ENCODE measurements at places on chromosomes 11 and 22. TPM values are rescaled to one million over a fixed set of nuclear protein-coding genes. Genes with fewer than 3 reads are reported as not detected.
A peak's percentile ranks its signal among the peaks of the same experiment; 100 is the strongest.

KCNJ5 gene
- total RNA-seq, result not detected

OR8D4 gene
- not detected for total RNA-seq

VPREB3 gene
- total RNA-seq, result not detected

IPO7 gene
- total RNA-seq, result 69.4 TPM

TMEM45B gene
- total RNA-seq, result not detected

KREMEN1 gene
- 0.36 TPM for total RNA-seq

PATE2 gene
- total RNA-seq, result 0.29 TPM

MRGPRX2 gene
- total RNA-seq, result not detected

MS4A6E gene
- total RNA-seq, result not detected

CRYBA4 gene
- not detected for total RNA-seq

GRCh38 chr11:898143-898511 lies 12.5 kb downstream of the CHID1 start:
- no peak for DNase-seq

DNA sequence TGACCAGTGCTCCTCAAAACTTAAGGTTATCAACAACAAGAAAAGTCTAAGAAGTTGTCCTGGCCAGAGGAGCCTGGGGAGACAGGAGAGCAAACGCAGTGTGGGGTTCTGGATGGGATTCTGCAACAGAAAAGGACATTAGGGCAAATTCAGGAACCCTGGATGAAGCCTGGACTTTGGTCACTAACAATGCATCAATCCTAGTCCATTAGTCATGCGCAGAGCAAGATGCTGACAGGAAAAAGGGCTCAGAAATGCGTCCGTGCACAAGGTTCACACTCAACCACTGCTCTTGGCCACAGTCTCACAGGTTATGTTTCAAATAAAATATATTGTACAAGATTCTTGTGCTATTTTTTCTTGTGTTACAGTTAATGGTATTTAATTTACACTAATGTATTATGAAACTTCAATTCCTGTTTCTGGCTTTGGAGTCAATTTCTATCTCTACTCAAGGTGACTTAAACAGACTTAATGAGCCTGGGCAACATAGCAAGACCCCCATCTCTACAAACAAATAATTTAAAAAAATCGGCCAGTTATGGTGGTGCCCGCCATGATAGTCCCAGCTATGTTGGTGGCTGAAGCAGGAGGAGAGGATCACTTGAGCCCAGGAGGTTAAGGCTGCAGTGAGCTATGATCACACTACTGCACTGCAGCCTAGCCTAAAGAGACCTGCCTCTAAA lies 13.6 kb downstream of the GNB1L start:
- no peak for DNase-seq

GRCh38 chr11:77071077-77071476 lies 4.3 kb downstream of the CAPN5 start:
- DNase-seq, result no peak

- peak; percentile 65 for DNase-seq
These were observed 10.9 kb downstream of the PIM3 start for GRCh38 chr22:49971232-49972162.

GRCh38 chr11:119266517-119267255 lies 50.2 kb downstream of the MCAM start:
- DNase-seq, result no peak

- peak; percentile 65 for DNase-seq
These were observed 54.7 kb downstream of the MICAL3 start for GRCh38 chr22:17969701-17970113.

DNA sequence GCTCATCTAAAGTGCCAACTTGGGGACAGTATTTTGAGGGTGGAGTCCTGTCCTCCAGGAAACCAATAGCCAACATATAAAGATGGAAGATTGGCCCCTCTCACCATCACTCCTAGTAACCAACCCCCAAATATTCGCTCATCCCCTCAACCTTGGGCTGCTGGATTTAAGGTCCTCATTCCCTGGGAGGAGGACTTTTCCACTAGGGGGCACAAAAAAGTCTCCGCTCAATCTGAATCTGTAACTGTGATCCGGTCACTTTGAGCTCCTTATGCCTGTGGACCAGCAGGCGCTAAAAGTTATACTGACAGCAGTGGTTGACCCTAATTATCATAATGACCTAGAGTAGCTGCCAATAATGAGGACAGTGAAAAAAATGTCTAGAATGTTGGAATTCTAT lies 20.5 kb upstream of the CLPB start:
- no peak for DNase-seq

- no peak for DNase-seq
These were observed 75.4 kb downstream of the MAML2 start for GRCh38 chr11:96267496-96268032.

- DNase-seq, result peak; percentile 54
These were observed 11.5 kb downstream of the PARVG start for GRCh38 chr22:44192098-44192815.

- no peak for DNase-seq
These were observed 30.4 kb downstream of the BSX start for GRCh38 chr11:122951211-122951610.

DNA sequence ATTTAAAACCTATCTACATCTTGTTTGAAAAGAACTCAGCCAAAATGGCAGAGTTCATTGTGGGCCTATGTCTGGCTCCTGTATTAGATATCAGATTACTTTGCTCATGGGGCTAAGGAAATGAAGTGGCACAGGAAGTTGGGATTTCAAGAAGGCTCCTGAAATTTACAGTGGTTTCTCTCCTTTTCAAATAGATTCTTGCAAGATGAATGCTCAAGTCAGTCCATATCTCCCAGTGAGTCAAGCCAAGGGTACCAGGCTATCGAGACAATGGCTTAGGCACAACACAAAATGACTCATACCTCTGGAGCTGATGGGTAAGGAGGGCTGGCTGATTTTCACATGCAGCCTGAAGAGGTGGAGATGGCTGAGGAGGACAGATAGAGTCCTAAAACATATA lies 24.1 kb upstream of the APOA1 start:
- peak; percentile 85 for DNase-seq

GRCh38 chr22:29116397-29117123 lies 43.7 kb downstream of the KREMEN1 start:
- no peak for DNase-seq

DNA sequence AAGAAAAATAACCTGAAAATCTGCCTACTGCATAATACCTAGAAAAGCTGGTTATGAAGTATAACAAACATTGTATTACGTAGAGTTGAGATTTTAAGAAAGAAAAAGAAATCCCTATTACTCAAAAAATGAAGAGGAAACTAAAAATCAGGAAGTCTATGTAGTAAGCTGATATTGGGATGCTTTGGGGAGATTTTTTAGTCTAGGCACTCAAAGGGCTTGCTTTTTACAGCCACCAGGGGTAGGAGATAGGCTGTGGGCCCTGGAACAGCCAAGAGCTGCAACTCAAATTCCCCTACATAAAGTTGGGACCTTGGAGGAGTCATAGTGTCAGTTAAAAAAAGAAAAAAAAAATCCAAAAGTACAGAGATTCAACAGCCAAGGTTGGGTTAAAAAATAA lies 90.4 kb downstream of the RELT start:
- DNase-seq, result no peak

- DNase-seq, result peak; percentile 42
These were observed 63.7 kb downstream of the MAML2 start for GRCh38 chr11:96279018-96279895.
